ENCODE measurements at places on chromosomes 7 and 10.

GRCh38 chr7:155296788-155297516 lies 726 bp upstream of the INSIG1 start:
- no peaks in the 10 kb centered on the region for H3K27me3 ChIP-seq
- H3K4me3 ChIP-seq: peak overlapping the region; percentile 99
- no peaks in the 10 kb centered on the region for H3K36me3 ChIP-seq
- H3K27ac ChIP-seq: peak overlapping the region; percentile 88

- H3K4me1 ChIP-seq: no peaks in the 10 kb centered on the region
- no peak for DNase-seq
- no peaks in the 10 kb centered on the region for H3K27me3 ChIP-seq
- no peak overlapping the region for H3K27ac ChIP-seq
Observed at GRCh38 chr10:102140218-102140617, 7.4 kb downstream of the PPRC1 start.

- H3K36me3 ChIP-seq: no peaks in the 10 kb centered on the region
- DNase-seq: peak; percentile 10
- H3K27me3 ChIP-seq: peaks cover 4% of the 10 kb centered on the region
- H3K4me1 ChIP-seq: peaks cover 4% of the 10 kb centered on the region
Observed at GRCh38 chr10:43225787-43226153, 41.1 kb downstream of the RASGEF1A start.

GRCh38 chr7:101916876-101917275 lies 99.5 kb downstream of the CUX1 start:
- H3K4me3 ChIP-seq: no peak overlapping the region
- no peak overlapping the region for H3K27ac ChIP-seq
- no peaks in the 10 kb centered on the region for H3K36me3 ChIP-seq
- no peaks in the 10 kb centered on the region for H3K27me3 ChIP-seq
- H3K4me1 ChIP-seq: peaks cover 3% of the 10 kb centered on the region

GRCh38 chr10:116452338-116452720 lies 24.7 kb downstream of the PNLIPRP3 start:
- no peak overlapping the region for H3K27ac ChIP-seq
- no peak overlapping the region for H3K4me3 ChIP-seq
- H3K4me1 ChIP-seq: no peaks in the 10 kb centered on the region

Measured in uterus (tissue), 4 donors.